ENCODE measurements at places on chromosomes 5 and 9.
A peak's percentile ranks its signal among the peaks of the same experiment; 100 is the strongest.

DNA sequence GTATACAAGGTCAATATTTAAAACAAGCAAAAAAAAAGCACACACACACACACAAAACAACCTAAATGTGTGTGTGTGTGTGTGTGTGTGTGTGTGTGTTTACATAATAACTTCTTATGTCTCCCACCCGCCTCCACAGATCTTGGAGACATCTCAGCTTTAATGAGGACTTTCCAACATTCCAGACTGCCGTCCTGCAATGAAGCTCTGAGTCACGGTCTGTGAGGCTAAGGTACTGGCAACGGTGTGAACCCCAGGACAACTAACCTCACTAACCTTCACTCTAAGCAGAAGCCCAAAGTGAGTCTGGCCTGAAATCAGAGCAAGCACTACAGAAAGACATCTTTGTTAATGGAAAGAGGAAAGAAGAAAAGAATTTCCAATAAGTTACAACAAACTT is 22.3 kb downstream of the ZNF474 start:
- DNase-seq = no peak

GRCh38 chr5:170316937-170317336 is 19.4 kb upstream of the LCP2 start:
- DNase-seq = no peak

DNA sequence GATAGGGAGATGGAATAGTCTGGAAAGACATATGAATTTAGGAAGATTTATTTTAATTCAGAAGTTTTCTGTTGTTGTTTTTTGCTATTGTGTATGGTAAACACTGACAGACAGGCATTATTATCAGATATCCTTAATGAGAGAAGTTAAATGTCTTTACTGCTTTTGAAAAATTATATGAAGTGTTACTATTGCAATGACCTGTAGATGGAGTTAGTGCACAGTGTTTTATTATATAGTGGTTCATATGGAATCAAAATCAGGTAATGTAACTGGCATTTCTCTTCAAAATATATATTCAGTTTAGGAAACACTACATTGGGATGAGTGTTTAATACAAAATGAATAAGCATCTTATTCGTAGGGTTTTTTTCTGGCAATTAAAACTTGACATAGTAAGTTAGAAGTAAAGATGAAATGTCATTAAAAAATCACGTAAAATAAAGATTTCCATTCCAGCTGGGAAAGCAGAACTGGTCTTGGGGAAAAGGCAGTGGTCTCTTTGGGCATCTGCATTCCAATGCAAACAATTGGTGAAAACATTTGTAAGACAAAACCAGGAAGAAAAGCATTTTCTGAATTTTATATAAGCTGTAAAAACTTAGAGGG is 3.9 kb downstream of the GABRA1 start:
- DNase-seq = no peak

DNA sequence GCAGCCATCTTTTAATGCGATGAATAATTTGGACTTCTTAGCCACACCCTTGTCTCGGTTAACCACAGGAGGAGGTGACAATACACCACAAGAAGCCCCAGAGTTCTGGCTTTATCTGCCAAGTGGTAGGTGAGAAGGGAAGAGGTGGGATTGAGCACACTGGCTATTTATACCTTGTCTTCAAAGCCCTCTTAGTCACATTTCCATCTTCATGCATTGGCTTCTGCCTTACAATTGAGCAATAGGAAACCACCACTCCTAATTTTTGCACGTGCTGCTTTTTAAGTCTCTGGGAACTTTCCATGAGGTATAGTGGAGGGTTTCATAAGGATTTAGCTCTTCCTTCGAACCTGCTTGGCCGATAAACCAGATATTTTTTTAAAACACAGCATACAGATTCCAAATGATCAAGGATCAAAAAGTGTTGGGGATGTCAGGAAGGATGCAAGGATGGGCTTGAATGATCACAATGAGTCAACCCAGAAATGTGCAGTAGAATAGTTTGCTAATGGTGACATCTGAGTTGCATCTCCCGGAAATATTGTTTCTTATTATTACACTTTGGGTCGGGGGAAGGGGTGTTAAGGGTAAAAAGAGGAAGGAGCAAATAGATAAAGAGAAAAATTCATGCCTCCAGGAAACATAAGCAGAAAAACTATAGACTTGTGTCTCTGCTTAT is 25.5 kb downstream of the PLAC8L1 start:
- DNase-seq = peak; percentile 26

GRCh38 chr5:36734422-36734821 is 128.0 kb downstream of the SLC1A3 start:
- DNase-seq = no peak

- no peak for DNase-seq
Measured at GRCh38 chr9:78971540-78971939, 600.2 kb upstream of the TLE4 start.

- no peak for DNase-seq
Measured at GRCh38 chr5:134892282-134892681, 12.6 kb upstream of the PCBD2 start.

GRCh38 chr5:83357621-83358231 is 113.8 kb upstream of the VCAN start:
- DNase-seq = no peak

DNA sequence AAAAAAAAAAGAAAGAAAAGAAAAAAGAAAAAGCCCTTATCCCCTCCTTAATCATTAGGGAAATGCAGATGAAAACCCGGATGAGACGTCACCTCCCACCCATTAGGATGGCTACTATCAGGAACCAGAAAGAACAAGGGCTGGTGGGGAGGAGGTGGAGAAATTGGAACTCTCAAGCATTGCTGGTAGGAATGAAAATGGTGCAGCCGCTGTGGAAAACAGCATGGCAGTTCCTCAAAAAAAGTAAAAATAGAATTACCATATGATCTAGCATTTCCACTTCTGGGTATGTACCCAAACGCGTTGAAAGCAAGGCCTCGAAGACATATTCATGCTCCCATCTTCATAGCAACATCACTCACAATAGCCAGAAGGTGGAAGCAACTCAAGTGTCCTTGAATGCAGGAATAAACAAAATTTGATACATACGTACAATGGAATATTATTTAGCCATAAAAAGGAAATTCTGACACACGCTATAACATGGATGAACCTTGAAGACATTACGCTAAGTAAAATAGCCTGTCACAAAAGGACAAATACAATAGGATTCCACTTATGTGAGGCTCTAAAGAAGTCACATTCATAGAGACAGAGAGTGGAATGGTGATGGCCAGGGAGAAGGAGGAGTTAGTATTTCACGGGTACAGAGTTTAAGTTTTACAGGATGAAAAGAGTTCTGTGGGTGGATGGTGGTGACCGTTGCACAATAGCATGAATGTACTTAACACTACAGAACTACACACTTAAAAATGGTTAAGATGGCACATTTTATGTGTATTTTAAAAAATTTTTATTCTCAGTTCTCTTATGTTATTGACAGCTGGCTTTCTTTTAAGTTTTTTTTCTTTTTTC is 166.8 kb upstream of the IER5L start:
- no peak for DNase-seq

- DNase-seq = no peak
Measured at GRCh38 chr9:124621371-124622328, 114.5 kb upstream of the NR5A1 start.

- no peak for DNase-seq
Measured at GRCh38 chr9:94649100-94649819, 9.9 kb upstream of the FBP1 start.

- DNase-seq = peak; percentile 66
Measured at GRCh38 chr5:76818844-76819831, at the start of gene F2RL1. F2RL1 (plus strand) TSS chr5:76819030; CDS start chr5:76819183, 153 bp downstream.

GRCh38 chr9:34929506-34930102 is 28.5 kb upstream of the PHF24 start:
- peak; percentile 58 for DNase-seq

DNA sequence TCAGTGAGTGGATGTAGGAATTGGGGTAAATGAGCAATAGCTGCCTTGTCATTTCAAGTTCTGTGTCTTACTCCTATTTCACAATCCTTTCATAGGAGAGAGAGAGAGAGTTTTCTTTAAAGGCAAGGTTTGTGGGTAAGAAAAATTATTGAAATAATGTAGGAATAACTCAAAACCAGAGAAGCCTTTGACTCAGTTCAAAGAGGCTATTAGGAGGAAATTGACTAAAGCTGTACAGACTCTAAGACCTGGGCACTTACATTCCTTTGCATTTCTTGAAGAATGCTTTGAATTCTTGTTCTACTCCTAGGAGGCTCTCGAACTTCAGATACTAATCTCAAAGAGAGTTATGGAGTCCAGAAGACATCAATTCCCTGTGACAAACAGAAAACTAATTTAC is 257.1 kb downstream of the FBXL7 start:
- DNase-seq = no peak

DNA sequence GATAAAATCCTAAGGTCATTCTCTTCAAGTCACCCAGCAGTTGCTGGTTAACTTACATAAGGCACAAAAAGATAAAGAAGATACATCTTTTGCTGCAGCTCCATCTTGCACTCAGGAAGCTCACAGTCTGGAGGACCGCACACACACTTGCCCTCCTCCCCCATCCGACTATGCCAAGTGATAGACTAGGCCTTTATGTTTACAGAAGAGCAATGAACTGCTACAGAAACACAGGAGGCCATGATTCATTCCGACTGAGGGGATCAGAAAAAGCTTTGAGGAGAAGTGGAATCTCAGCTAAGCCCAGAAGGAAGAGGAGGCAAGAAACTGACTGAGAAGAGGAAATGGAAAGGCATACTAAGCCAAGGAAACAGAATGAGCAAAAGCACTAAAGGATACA is 17.4 kb downstream of the NRG2 start:
- DNase-seq = no peak

DNA sequence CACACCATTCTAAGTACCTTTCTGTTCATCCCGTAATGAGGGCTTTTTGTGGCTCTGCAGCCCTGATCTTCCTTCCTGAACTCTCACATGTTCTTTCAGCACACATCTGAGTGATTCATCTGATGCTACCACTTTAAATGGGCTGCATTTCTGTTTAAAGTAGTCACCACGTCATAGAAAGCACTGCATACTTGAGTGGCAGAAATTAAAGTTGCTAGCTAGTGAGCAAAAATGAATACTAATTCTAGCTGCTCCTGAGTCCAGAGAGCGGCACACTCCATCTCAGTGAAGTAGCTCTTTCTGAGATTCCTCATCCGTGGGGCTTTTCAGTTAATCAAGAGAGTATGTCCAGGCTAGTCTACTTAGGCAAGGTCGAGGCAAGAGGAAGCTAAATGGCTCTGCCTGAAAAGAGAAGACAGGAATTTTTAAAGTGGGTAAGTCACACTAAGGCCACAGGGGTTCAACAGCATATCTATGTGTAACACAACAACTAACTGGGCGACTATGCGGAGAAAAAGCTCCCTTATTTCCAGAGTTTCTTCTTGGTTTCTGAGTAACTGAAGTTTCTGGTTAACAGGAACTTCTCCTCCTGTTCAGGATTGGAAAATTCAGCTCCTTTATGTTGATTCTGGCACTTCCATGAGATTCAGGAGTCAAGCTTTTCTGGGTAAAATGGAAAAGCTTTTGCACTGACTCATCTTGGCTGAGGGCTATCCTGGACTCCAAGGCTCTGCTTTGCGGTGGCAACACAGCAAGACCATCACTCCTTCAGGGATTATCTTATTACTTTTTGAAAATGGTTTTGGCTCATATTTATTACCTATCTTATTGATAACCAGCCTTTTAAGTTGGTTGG is 109.5 kb downstream of the TAF11L14 start:
- no peak for DNase-seq

DNA sequence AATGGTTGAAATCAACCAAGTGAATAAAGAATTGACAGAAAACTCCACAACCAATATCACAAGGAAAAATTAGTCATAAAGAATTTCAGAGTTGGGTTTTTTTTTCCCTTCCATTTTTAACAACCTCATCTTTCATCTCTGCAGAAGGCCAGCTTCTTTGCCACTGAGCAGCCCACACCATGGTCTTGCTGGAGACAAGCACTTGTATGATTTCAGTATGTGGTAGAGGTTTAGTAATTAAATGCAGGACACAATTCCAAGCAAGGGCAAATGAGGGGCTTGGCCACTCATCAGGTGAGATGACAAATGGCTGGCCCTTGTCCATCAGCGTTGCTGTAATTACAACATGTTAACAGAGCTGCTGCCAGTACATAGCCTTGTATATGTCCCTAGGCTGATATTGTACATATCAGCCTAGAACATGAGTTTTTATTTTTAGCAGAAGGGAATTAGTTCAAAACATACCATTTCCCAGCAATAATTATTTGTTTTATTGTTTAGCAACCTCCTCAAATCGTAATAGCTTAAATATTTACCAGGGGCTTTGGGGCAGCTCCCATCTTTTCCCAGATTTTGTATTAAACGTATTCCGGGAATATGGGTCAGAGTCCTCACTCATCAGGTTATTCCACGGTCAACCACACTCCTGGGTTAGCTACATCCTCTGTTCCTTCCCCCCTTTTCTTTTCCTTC is 5.0 kb upstream of the C9 start:
- no peak for DNase-seq

DNA sequence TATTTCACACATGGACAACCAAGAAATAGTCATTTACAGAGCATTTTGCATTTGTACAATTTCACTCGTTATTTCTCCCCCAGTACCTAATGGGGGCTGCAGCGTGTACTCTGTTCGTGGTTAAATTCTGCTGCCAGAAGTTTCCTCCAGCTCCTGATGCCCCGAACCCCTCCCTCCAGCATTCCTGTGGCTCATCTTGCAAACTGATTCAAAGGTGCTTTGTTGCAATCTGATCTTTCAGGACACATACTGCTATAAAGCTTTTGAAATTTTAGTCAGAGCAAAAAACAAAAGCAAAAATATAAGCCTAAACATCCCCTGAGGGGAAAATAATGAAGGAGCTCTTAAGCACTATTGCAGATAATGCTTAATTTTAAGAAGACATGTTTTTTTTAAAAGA is 27.7 kb downstream of the UBLCP1 start:
- DNase-seq = no peak

GRCh38 chr9:8571643-8572042 is 772.1 kb upstream of the DMAC1 start:
- no peak for DNase-seq

DNA sequence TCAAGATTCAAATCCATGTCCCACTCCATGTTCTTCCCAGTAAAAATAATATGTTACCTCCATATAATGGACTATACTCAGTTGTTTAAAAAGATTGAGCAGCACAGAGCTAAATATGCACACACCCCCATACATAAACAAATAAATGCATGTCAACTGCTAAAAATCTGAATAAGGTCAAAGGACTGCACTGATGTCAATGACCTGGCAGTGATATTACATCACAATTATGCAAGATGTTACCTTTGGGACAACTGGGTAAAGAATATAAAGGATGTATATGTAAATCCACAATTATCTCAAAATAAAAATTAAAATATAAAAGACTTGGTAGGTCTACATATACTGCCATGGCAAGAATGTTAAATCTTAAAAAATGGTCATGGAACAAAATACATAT is 57.9 kb downstream of the CDK5RAP2 start:
- DNase-seq = no peak

GRCh38 chr5:17434982-17435381 is 63.0 kb upstream of the TAF11L2 start:
- no peak for DNase-seq

GRCh38 chr5:159620853-159621540 is 290.7 kb upstream of the IL12B start:
- no peak for DNase-seq

GRCh38 chr9:72601615-72602014 is 80.2 kb downstream of the TMC1 start:
- no peak for DNase-seq

- DNase-seq = no peak
Measured at GRCh38 chr9:131494296-131494870, 8.3 kb upstream of the POMT1 start.

GRCh38 chr5:163402007-163402406 is 35.4 kb upstream of the CCNG1 start:
- DNase-seq = no peak

- DNase-seq = no peak
Measured at GRCh38 chr5:34564710-34565235, 91.4 kb upstream of the RAI14 start.
